ENCODE measurements at places on chromosomes 3 and 15. TPM values are rescaled to one million over a fixed set of nuclear protein-coding genes. Genes with fewer than 3 reads are reported as not detected.

Gene EOMES
- 0.09 TPM for total RNA-seq

Gene COL6A5
- not detected for total RNA-seq

Gene EXOSC7
- 22.2 TPM for total RNA-seq

Gene AADACL2
- 0.11 TPM for total RNA-seq

Gene A4GNT
- not detected for total RNA-seq

Gene ULK3
- total RNA-seq: 83.2 TPM

Gene ZNF501
- 2.6 TPM for total RNA-seq

Gene TRH
- total RNA-seq: not detected

Gene TIMP4
- total RNA-seq: 2.8 TPM

Gene NRG4
- 6.8 TPM for total RNA-seq

Gene CLCN2
- total RNA-seq: 73.2 TPM

Gene PTX3
- total RNA-seq: 1.2 TPM

Gene LMAN1L
- 0.40 TPM for total RNA-seq

Gene MYO5C
- total RNA-seq: 90.9 TPM

Gene DZIP3
- 4.9 TPM for total RNA-seq

Gene TMEM108
- 0.40 TPM for total RNA-seq

Gene SYNPR
- not detected for total RNA-seq

Gene CCRL2
- 19.4 TPM for total RNA-seq

Gene TMC3
- total RNA-seq: not detected

Gene SPINT1
- 392 TPM for total RNA-seq

Gene DGKG
- total RNA-seq: 1.5 TPM

Gene NCK1
- total RNA-seq: 58.2 TPM

Gene CATSPER2
- 9.0 TPM for total RNA-seq

Gene B3GALNT1
- total RNA-seq: 1.4 TPM

Gene FEM1B
- total RNA-seq: 55.3 TPM

Gene CLRN1
- not detected for total RNA-seq

Gene TNFSF10
- 136 TPM for total RNA-seq

Gene CCR8
- not detected for total RNA-seq

Gene LRRC58
- total RNA-seq: 11.3 TPM

Gene HYKK
- 6.3 TPM for total RNA-seq

Gene RPP25
- total RNA-seq: 12.0 TPM

Gene EBLN2
- total RNA-seq: 5.3 TPM

Gene LRRC49
- total RNA-seq: 3.0 TPM

Gene ZNF385D
- total RNA-seq: 0.87 TPM

Gene RARB
- total RNA-seq: 4.3 TPM

Gene CCR5
- total RNA-seq: 1.8 TPM

Gene TRNT1
- 22.0 TPM for total RNA-seq

Gene NAALADL2
- 21.1 TPM for total RNA-seq

Gene CHAC1
- 1.8 TPM for total RNA-seq

Gene ARNT2
- total RNA-seq: 2.0 TPM

Gene PPM1L
- 16.9 TPM for total RNA-seq

Gene PSTPIP1
- 7.2 TPM for total RNA-seq

Gene SLC12A1
- total RNA-seq: not detected

Gene TEX55
- not detected for total RNA-seq

Gene LIPH
- total RNA-seq: 122 TPM

Gene ACAD11
- total RNA-seq: 9.2 TPM

Gene SOX14
- not detected for total RNA-seq

Measured in left colon (tissue), 2 donors.